ENCODE measurements at places on chromosomes 11 and 22. TPM values are rescaled to one million over a fixed set of nuclear protein-coding genes. Genes with fewer than 3 reads are reported as not detected.

- no peak for DNase-seq
Measured at GRCh38 chr11:120222916-120223315, 12.1 kb downstream of the OAF start.

DNA sequence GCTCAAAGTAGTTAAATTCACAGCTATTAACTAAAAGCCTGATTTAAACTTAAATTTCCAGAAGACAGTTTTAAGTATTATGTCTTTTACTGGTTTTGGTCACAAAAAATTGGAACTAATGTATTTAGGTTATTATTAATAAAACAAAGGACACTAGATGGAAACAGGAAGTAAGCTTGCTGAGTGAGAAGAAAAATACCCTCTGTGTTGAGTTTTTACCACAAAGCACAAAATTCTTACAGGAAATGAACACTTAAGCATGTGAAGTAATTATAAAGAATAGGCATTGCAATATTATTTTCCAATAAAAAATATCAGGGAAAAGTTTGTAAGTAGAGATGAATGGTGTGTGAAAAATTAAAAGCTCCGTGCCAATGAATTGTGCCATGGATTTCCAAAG, 46.3 kb downstream of the PIK3C2A start:
- no peak for DNase-seq

DNA sequence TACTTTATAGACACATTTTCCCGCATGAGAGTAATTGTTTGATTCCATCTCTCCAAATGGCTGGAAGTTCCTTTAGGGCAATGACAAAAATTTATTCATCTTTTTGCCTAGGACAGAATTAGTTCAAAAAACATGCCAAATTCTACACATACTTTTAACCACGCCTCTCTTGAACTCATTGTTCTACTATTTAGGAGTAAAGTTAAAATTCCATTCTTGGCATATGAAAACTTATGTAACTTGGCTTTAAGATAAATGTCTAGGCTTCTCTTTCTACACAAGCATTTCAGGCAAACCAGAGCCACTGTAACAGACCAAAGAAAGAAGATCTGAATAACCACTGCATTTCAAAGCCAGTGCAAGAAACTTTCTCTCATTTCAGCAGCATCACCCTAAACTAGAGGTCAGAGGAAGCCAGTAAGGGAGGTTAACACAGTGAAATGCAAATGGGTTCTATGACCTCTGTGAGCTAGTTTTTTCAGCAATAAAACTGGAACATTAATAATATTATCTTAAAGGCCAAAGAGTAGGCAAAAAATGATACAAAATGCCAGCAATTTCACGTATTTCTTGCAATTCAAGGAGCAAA, 73.0 kb downstream of the RSF1 start:
- no peak for DNase-seq

DNA sequence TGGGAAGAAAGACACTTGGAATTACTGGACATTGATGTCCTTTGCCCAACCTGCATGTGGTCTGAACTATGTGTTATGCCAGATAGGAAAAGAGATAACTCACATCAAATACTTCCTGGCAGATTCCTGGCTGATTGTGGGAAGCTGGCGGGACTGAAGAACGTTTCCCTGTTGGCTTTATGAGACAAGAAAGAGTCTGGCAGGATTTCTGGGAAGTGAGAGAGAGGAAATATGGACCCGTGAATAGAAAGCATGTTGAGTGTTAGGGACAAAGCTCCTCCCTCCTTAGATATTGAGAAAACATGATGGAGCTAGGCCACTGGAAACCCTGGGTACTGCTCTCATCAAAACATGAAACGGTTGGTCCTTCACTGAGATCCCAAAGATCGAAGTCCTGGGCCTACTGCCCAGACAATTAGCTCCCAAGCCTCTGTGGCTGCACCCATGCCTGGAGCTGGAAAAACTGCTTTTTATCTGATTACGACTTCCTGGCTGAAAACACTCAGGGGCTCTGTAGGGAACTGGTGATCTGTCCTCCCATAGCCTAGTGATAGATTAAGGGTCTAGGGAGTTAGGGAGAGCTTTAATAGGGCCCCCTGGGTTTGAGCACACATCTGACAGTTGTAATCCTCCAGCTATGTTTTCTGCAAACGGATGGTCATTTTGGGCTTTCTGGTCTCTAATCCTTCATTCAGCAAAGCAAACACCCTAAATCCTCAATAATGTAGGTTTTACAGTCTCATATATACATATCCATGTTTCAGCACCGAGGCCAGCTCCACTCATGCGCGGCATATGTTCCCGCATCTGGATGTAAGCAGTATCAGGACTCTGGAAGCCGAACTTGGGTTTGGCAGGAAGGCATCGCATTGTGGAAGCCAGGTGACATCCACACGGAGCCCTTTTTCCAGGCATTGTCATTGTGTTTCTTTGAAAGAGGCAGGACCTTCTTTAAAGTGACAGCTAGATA, 6.1 kb upstream of the B3GAT1 start:
- DNase-seq = no peak

DNA sequence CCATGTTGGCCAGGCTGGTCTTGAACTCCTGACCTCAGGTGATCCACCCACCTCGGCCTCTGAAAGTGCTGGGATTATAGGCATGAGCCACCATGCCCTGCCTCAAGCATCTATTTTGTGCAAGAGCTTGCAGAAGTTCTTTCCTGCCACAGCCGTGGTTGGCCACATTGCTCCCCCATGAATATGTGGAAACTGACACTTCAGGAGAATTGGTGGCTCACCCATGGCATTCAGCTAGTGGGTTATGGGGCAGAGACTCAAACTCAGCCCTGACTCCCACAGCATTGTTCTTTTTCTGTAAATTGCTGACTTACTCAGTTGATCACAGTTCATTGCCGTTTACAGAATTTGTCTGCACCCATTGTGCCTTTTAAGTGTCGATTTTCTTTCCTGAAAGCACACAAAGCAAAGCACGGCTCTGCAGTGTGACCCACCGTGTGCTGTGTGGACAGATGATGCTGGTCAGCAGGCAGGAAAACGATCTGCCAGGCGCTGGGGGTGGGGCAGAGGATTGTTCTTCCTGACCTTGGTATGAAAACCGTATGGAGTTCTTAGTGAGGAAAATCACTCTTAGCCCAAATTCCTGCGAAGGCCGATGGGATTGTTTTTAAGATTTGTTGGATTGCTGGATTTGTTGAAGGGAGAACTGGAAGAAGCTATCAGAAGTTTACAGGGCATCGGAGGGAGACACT, 115.6 kb downstream of the PTPRJ start:
- DNase-seq = no peak

GRCh38 chr11:73374151-73374550, 2.0 kb upstream of the RELT start:
- DNase-seq = no peak

DNA sequence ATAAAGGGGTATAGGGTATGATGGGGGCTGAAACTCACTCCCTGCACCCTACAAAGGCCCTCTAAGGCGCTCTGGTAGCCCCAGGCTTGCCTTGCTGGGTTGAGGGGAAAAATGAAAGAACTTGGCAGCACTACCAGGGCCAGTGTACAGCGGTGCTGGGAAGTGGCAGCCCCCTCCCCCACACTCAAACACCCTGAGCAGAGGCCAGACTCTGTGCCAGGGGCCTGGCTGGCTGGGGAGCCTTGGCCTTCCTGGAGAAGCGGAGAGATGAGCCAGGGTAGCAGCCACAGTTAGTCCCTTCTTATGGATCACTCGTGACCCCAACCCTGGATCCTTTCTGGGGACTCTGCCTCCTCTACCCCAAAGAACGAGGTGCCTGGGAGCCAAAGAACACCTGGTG, 2.7 kb downstream of the TMEM134 start:
- no peak for DNase-seq

DNA sequence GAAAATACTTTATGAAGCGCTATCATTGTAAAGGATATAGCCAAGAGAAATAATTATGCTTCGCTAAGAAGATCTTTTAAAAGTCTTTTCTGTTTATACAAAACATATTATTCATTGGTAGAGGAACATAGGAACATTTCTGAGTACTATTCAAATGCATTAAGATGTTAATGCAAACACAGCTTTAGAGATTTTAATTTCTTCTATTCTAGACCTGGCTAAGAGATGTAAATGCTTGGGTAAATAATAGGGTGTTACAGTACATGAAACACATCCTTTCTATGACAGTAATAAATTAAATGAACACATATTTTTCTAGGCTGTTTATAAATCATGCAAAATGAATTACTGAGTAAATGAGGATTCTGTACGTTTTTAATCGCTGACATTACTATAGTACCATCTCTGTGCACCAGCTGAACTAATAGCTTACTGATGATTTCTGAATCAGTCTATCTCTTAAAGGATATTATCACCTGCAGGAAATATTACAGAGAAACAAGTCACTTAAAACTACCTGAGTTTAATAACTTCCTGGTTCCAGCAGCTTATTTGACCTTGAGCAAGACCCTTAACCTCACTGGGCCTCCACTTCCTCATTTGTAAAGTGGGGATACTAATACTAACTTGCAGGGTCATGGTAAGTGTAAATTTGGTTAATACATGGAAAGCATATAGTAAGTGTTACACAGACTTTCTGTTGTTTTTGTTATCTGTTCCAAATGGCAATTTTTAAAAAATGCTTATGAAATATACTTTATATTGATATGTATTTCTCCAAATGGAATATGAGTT, 344.9 kb downstream of the DYNC2H1 start:
- DNase-seq = no peak

GRCh38 chr11:6635082-6635932, 16.1 kb upstream of the TPP1 start:
- no peak for DNase-seq

- no peak for DNase-seq
Measured at GRCh38 chr11:11436715-11437313, 83.8 kb upstream of the CSNK2A3 start.

DNA sequence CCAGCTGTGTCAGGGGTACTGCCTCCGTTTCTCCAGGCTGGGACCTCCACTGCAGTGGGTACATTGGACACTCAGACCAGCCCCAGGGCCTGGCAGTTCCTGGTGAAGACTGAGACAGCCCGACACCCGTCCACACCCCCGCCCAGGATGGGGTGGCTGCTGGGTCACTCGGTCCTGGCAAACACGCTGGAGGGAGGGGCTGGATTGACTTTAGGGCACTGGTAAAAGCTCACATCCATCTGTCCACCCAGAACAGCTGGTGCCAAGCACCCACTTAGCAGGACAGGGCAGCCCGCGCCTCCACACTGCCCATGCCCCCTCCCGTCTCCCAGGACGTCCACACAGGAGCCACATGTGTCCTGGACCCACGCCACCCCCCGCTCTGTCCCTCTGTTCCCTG, 10.7 kb upstream of the TBX1 start:
- DNase-seq = no peak

- DNase-seq = no peak
Measured at GRCh38 chr11:122165607-122166371, 49.8 kb upstream of the BLID start.

- no peak for DNase-seq
Measured at GRCh38 chr22:36027579-36027934, 1.1 kb downstream of the RBFOX2 start.

OR5A1 gene
- total RNA-seq = not detected

RPLP2 gene
- 1,548 TPM for total RNA-seq

NXPE4 gene
- total RNA-seq = not detected

GRIA4 gene
- not detected for total RNA-seq

KCNJ11 gene
- 6.3 TPM for total RNA-seq

SCARF2 gene
- total RNA-seq = 24.0 TPM

FSHB gene
- not detected for total RNA-seq

OR52I1 gene
- not detected for total RNA-seq

TAGLN gene
- total RNA-seq = 465 TPM

Data from upper lobe of right lung (tissue), 1 donor.